ENCODE measurements at places on chromosomes 11 and 22.

DNA sequence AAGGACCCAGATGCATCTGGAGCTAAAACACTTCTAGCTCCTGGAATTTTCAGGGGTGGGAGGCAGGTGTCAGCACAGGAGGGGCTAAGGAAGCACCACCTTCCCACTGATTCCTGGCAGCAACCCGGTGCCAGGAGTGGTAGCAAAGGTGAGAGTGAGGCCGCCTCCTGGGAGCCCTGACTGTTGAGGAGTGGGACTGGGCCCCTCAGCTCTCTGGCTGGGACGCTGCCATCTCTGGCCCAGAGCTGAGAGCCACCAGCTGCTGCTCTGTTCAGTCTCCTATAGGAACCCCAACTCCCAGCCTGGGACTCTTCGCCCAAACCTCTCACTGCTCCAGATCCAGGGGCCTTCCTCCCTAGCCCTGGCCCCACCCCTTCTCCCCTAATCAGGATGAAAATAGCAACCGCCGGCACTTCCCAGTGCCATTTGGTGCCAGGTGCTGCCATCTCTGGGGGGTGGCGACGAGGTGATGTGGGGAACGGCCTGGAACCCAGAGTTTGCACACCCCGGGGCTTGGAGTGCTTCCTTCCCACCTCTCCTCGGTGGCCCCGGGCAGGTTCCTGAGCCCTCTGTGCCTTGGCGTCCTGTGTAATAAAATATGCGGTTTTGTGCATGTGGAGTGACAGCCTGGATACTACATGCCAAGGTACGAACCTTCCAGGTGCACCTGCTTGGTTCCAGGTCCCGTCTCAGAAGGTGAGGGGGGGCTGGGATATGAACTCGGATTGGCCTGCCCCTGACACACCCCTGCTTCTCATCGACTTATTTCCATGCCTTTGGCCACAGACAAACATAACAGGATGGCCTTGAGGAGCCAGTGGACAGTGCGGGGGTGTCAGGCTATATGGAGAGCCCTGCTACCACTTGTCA lies 35.7 kb upstream of the CELSR1 start:
- DNase-seq, result no peak

DNA sequence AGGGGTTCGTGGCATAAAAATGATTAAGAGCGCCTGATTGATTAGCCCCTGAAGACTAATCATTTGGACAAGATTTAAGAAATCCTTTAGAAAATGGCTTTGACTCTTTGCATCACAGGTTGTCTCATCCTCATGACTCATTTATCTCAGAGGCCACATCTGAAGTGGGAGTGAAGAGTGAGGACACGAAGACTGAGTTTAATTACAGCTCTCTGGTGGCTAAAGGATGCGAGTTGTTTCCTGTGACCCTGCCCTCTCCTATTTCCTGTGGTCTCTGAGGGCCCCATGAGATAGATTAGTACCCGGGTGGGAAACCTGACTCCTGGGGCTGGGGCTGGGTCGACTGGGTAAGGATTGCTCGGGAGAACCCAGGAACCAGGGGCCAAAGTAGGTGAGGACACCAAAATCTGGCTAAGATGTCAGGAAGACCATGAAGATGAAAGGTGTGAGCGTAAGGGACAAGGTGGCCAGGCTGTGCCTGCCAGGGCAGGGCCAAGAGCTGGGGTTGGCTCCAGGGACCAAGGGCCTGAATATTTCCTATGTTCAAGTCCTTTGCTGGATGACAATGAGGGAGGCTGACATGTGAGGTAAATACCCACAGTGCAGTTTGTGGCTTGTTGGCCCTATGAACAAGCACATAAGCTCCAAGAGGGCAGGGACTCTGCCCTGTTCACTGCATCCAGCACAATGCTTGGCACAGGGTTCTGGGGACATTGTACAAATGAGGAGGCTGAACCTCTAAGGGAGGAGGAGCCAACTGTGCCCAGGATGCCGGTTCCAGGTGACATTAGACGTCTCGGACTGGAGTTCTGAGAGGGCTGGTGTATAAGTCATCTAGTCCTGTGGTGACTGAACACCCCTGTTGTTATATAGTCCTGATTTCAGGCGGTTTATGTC lies 3.6 kb downstream of the OTOG start:
- DNase-seq, result no peak

DNA sequence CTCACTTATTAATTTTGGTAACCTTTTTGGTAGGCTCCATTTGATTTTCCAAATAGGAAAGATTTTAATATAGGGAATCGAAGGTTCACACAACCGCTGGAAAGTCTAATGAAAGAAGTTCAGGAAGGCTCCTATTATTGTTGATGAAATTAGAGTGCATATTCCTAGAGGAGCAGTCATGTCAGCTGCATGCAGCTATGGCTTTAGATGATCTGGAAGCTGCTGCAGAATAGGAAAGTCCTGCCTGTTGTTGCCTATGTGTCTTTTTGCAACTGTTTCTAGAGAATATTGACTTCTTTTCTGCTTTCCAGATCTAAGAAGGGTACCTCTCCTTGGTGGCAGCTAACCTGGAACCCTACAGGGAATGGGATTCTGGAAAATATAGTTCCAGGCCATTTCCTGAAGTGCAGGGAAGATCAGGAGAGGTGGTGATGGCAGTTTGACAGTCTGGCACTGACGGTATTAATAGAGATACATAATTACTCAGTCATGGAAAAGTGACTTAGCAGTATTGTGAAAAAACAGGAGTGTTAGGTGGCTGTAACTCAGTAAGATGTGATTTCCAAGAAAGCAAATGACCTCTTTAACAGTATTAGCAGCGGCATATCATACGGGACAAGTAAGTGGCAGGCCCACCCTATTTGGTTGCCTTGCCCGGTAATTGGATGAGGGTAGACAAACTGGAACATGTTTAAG lies 54.0 kb downstream of the TNRC6B start:
- DNase-seq, result no peak

DNA sequence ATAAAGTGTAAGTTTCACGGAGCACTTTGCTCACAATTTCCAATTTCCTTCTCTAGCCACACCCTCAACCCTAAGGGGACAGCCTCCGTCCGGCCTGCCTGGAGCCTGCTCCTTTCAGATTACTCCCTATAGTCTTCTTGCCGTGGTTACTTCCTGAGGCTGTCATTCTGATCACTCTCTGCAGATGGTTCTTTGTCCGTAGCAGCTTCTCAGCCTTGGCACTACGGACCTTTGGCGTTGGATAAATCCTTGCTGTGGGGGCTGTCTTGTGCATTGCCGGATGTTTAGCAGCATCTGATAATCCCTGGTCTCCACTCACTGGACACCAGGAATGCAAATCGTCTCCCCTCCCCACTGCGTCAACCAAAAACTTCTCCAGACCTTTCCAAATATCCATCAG lies 447.5 kb upstream of the KIRREL3 start:
- no peak for DNase-seq

DNA sequence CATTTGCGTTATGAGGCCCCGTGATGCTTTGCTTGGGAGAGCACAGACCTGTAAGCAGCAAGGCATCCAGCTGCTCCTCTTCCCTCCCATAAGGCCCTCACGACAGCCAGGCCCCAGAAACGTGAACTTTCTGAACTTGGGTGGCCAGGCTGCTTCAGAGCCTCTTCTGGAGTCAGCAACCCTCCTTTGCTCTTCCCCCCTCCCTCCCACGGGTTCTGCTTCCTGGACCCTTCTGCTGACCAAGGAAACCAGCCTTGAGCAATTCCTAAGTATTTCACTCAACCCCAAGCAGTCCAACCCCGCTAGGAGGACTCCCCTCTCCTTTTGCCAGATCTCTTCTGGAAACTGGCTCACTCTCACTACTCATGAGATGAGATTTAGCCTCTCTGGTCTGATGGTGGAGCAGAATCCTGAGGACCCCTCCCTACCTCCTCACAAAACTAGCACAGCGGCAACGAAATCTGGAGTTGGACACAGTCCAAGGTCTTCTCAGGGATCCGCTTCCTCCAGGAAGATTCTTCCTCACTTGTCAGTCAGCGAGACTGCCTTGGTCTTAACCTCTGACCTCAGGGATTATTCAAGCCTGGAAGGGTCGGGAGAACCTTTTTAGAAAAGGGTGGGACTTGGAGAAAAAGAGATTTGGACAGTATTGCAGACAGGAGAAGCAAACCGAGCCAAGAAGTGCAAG lies 86.2 kb downstream of the UBASH3B start:
- peak; percentile 75 for DNase-seq

DNA sequence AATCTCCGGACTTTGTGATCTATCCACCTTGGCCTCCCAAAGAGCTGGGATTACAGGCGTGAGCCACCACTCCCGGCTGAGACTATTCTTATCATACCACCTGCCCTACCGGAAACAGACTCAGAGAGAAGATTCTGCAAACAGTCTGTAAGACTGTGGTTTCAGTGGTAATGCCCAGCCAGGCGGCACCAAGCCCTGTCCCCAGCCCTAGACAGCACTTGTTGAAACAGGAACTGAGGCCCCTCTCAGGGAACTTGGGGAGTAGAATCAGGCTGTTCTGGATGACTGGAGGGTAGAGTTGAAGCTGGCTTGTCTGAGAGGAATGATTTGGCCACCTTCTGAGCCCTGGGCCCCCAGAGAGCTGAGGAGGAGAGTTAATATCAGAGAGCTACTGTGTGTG lies 1.3 kb upstream of the INSC start:
- no peak for DNase-seq

DNA sequence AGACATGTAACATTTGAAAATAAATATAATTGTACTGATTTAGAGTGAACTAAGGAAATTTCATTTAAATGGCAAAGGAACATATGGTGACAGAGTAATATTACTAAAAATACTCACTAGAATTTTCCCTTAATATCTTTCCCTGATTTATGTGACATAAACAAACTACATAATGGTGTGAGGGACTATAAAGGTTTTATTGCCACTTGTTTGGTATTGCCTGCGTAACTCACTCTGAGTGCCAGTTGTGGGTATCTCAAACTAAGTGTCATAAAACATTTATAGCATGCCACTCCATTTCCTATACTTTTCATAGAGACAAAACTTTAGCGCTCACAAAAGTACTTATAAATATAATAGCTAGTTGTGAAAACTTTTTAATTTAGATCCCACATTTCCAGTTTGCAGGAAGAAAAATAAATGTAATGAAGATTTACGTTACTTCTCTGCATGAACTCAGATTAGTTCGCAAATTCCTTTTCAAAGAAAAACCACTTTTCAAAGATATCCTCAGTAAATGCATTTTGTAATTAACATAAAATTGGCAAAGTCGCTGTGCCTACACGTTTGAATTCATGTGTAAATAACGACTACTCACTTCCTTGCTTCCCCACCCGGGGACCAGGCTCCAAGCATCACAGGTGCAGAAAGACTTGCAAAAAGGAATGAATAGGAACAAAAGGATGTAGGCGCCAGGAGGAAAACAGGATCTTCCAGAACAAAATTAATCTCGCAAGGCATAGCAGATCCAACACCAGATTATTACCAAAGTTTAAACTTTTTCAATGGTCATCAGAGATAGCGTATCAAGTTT lies 1.6 kb upstream of the QSER1 start:
- DNase-seq, result no peak

- no peak for DNase-seq
These were observed 8.1 kb downstream of the CSF2RB start for GRCh38 chr22:36921309-36922104.

- peak; percentile 92 for DNase-seq
These were observed 46.0 kb upstream of the PARVA start for GRCh38 chr11:12331239-12331874.

- DNase-seq, result no peak
These were observed 160.1 kb downstream of the RAB38 start for GRCh38 chr11:88015170-88015569.

DNA sequence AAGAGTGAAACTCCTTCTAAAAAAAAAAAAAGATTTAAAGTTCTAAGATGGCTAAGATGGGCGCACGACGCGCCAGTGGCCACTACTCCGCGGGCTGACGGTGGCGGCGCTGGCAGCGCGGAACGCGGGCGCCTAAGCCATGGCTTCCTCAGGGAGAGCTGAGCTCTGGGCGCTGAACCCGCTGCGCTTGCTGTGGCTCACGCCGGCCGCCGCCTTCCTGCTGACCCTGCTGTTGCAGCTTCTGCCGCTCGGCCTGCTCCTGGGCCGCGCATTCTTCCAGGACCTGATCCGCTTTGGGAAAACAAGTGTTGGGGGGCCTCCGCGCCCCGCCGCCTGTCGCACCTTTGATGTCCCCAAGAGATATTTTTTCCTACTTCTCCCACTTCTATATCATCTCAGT lies 19.5 kb downstream of the OOSP3 start:
- DNase-seq, result no peak

- peak; percentile 44 for DNase-seq
These were observed 20.8 kb downstream of the MUC15 start for GRCh38 chr11:26551186-26551801.

DNA sequence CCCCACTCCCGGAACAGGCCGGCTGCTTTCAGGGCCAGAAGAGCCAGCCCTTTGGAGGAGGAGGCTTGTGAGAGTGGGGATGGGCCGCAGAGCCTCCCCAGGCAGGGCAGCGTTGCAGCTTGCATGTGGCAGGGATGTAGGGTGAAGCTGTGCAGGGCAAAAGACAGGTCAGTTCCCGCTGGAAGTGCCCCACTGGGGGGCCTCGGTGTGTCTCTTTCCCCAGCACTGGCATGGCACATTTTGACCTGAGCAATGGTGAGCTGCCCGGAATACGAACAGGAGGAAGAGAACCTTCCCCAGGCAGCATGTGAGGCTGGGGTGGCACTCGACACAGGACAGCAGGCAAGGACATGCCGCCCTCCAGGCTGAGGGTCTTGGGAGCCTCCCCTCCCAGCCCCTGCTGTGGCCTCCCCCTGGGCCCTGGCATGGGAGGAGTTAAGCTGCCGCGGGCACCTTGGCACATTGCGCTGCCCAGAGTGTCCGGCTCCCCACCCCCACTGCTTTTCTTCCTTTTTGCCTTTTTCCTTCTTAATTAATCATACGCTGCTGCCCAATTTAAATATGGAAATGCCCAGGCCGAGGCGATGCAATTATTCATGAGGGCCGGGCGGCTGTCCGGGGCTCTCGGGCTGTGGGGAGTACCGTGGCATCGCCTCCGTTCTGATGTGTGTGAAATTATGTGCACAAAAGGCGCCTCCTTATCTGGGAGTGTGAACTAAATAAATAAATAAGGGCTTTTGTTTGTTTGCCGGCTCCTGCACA lies 76.0 kb upstream of the WNT7B start:
- peak; percentile 47 for DNase-seq

- DNase-seq, result no peak
These were observed 847.4 kb downstream of the NTM start for GRCh38 chr11:132217856-132218255.

GRCh38 chr11:36487619-36488018 lies 22.5 kb downstream of the TRAF6 start:
- DNase-seq, result peak; percentile 44

GRCh38 chr11:69974528-69974927 lies 103.6 kb upstream of the ANO1 start:
- no peak for DNase-seq

GRCh38 chr11:27242591-27242990 lies 120.4 kb downstream of the CCDC34 start:
- peak; percentile 26 for DNase-seq

DNA sequence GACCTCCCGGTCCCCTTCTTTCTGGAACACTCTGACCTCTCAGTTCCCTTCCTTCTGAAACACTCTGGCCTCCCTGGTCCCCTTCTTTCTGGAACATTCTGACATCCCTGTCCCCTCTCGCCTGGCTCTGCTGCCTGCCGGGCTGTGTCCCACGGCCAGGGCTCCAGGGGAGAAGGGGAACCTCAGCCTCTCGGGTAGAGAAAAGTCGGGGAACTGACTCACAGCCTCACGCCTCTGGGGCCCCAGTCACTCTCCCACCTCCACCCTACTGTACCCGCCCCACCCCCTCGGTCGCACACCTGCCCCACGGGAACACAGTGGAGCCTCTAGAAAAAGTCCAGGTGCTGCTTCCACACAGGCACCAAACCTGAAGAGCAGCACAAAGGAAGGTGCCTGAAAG lies 93.3 kb downstream of the BRD1 start:
- no peak for DNase-seq

- no peak for DNase-seq
These were observed 120.9 kb downstream of the MAML2 start for GRCh38 chr11:96222102-96222501.
